ENCODE measurements at places on chromosomes 5 and 9. TPM values are rescaled to one million over a fixed set of nuclear protein-coding genes. Genes with fewer than 3 reads are reported as not detected.

DNA sequence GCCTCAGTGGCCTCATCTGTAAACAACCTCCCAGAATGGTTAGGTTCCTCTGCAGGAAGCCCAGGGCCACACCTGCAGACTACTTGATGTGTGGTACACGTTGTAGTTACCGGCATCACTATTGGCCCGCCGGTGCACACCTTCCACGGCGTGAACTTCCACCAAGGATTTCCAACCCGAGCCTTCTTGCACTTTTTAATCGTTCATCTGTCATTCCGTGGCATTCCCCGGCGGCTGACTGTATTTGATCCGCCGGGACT, 5.3 kb upstream of the TRIM41 start:
- no peak for DNase-seq

The PRDM9 gene
- total RNA-seq, result not detected

The PCDHA4 gene
- total RNA-seq, result not detected

- DNase-seq, result no peak
Measured at GRCh38 chr5:9641806-9642355, 11.7 kb upstream of the TAS2R1 start.

- DNase-seq, result no peak
Measured at GRCh38 chr5:6502421-6502820, 53.8 kb downstream of the UBE2QL1 start.

DNA sequence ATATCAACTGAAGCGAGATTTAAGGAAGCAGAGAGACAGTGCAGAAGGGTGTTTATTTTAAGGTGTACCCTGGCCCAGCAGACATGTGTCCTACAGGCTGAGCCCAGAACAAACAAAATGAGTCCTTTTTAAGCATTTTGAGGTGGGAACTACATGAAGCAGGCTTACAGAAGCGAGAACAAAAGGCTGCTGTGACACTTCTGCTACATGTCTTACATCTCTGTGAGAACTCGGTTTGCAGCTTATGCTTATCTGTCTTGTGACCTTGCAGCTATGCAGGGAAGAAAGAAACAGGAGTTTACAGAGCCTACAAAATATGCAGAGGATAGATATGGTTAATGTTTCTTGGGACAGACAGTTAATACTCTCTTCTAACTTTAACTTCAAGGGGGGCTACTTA, 295.9 kb downstream of the CEMIP2 start:
- no peak for DNase-seq

The C1QTNF2 gene
- 0.20 TPM for total RNA-seq

The NUTM2F gene
- total RNA-seq, result 0.15 TPM

The PCDHB16 gene
- total RNA-seq, result not detected

The C5orf58 gene
- not detected for total RNA-seq

DNA sequence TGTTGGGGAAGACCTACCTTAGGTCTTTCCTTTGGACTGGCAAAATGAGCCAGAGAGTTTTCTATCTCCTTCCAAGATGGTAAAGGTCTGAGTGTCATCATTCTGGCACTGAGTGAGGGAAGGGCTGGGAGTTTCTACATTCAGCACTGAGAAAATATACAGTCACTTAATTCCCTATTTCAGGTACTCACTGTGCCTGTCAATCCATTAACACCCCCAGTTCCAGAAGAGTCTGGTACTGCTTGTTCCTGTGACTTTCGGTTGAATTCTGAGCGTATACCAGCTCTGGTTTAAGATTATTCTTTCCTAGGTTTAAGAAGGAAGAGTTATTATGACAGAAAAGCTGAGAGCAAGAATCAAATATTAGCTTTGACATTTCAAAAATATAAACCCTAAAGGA, 68.4 kb downstream of the MTX3 start:
- DNase-seq, result no peak

DNA sequence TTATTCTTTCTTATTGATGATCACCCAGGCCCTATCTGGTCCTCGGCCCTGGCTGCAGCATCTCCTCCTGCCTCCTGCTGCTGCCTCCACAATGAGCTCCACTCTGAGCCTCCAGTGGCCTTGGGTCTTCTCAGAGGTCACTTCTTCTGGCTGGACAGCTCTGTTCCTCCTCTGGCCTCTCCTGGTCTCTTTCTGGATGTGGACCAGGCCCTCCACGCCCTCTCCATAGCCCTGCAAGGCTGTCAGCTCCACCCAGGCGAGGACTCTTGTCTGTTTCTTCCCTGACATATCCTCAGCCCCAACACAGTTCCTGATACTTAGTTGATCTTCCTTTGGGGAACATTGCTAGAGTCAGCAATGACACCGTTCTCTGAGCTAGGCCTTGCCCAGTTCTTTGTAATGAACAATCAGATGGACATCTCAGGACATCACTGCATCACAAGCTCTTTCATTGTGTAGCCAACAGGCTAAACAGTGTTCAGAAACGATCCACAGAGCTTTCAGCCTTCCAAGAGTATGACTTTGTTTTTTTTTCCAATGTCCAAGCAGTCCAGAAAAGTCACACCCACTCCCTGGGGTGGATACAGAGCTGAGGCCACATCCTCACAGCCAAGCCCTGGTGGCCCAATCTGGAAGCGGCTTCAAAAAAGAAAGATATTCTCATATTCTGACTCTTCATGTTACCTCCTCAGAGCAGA, 62.5 kb upstream of the DNAH5 start:
- no peak for DNase-seq

The PCDHB14 gene
- not detected for total RNA-seq

The CAMK4 gene
- not detected for total RNA-seq

The F12 gene
- total RNA-seq, result 14.5 TPM

DNA sequence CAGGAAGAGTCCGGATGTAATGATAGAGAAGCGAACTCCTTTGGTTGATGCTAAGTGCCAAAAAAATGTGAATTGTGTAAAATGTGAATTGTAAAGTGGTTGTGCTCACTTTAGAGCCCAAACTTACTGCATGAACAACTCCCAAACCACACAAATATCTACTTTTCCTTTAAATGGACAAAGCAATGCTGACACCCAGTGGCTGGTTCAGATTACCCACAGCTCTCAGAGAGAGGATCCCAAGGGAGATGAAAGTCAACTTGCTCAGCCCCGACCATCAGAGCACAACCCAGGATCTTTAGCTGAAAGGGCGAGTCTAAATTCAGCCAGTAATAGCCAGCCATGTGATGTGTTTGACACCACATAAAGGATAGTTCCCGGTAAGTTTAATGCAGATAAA, 133.7 kb downstream of the NMUR2 start:
- DNase-seq, result no peak

The TMEM174 gene
- not detected for total RNA-seq

The FGF18 gene
- 1.1 TPM for total RNA-seq

The TLX3 gene
- not detected for total RNA-seq

The ITK gene
- not detected for total RNA-seq

The DMRT1 gene
- total RNA-seq, result not detected

The SPATA31A3 gene
- total RNA-seq, result not detected

- DNase-seq, result no peak
Measured at GRCh38 chr5:90642706-90643229, 84.2 kb downstream of the ADGRV1 start.

The RFK gene
- total RNA-seq, result 24.4 TPM

DNA sequence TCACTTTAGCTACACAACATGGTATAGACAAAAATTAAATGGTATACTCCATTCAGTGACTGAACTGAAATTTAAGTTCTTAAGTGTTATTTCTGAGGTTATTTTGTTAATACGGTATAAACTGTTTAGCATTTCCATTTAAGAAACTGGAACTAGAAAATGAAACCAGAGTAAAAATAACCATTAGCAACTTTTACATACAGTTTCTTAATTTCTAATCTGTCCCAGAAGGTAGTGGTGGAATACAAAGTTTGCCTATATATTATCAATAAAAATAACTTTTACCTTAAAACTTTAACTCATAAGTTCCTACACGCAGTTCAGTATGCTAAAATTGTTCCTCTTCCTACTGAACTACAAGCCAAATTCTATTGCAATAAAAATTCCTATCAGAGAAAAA, 10.3 kb downstream of the GOLPH3 start:
- DNase-seq, result no peak

The CATSPER3 gene
- total RNA-seq, result 0.68 TPM

The WDR31 gene
- 12.9 TPM for total RNA-seq

The ASPN gene
- not detected for total RNA-seq

DNA sequence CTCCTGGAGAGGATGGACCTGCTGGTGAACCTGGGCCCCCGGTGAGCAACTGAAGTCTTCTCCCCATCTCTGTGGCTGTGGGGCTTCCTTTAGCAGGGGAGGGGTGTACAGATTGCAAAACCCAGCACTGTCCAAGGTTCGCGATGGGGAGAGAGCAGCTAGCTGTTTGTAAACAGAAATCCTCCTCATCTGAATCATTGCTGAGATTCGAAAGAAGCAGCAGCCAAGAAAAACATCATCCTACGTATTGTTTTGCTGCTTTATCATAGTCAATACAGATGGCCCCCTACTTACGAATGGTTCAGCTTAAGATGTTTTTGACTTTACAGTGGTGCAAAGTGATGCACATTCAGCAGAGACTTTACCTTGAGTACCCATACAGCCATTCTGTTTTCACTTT, 80.0 kb upstream of the TGFBR1 start:
- no peak for DNase-seq
